ENCODE measurements at places on chromosomes 11 and 22. TPM values are rescaled to one million over a fixed set of nuclear protein-coding genes. Genes with fewer than 3 reads are reported as not detected.

- H3K4me3 ChIP-seq = no peak overlapping the region
- H3K27me3 ChIP-seq = no peaks in the 10 kb centered on the region
- H3K27ac ChIP-seq = no peak overlapping the region
- H3K4me1 ChIP-seq = no peaks in the 10 kb centered on the region
- no peaks in the 10 kb centered on the region for H3K36me3 ChIP-seq
Measured at GRCh38 chr22:22761606-22761962, 117.2 kb downstream of the GGTLC2 start.

GRCh38 chr11:72348250-72348649 is 86.1 kb downstream of the CLPB start:
- no peak overlapping the region for H3K4me3 ChIP-seq
- H3K36me3 ChIP-seq = no peaks in the 10 kb centered on the region
- DNase-seq = no peak
- H3K4me1 ChIP-seq = no peaks in the 10 kb centered on the region
- H3K27ac ChIP-seq = no peak overlapping the region

DNA sequence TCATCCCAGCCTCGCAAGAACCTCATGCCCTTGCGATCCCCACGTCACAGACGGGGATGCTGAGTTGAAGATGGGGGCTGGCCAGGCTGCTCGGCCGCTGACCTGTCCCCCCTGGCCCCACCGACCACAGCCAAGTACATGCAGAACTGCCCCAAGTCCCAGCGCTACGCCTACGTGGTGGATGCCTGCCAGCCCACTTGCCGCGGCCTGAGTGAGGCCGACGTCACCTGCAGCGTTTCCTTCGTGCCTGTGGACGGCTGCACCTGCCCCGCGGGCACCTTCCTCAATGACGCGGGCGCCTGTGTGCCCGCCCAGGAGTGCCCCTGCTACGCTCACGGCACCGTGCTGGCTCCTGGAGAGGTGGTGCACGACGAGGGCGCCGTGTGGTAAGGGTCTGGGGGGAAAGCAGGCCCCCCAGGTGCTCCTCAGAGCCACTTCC is 10.0 kb downstream of the MUC5B start:
- H3K36me3 ChIP-seq = no peaks in the 10 kb centered on the region
- peaks cover 51% of the 10 kb centered on the region for H3K27me3 ChIP-seq
- no peak overlapping the region for H3K4me3 ChIP-seq
- no peak for DNase-seq
- no peak overlapping the region for H3K27ac ChIP-seq
- H3K4me1 ChIP-seq = no peaks in the 10 kb centered on the region

GRCh38 chr22:42803389-42803788 is 53.7 kb downstream of the ARFGAP3 start:
- H3K4me1 ChIP-seq = peaks cover 14% of the 10 kb centered on the region
- H3K4me3 ChIP-seq = no peak overlapping the region
- no peaks in the 10 kb centered on the region for H3K36me3 ChIP-seq
- H3K27me3 ChIP-seq = no peaks in the 10 kb centered on the region
- peak overlapping the region; percentile 77 for H3K27ac ChIP-seq
- peak; percentile 48 for DNase-seq

DNA sequence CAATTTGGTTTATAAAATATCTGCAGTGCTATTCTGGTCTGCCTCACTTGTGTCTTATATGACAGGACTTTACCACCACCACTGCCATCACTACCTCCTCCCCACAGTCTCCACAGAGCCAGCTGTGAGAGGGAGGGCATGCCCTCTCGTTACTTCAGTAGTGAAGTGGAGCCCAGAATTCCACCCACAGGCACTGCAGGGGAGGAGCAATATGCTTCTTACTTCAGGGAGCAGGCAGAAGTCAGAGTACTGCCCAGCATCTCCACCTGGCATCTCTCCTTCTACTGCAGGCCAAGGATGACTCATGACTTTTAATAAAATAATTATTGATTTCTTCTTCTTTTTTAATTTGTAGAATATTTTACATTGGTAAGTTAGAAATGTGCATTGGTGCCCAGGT is 255.5 kb downstream of the DYNC2H1 start:
- H3K36me3 ChIP-seq = no peaks in the 10 kb centered on the region
- no peak overlapping the region for H3K4me3 ChIP-seq
- H3K27me3 ChIP-seq = no peaks in the 10 kb centered on the region

DNA sequence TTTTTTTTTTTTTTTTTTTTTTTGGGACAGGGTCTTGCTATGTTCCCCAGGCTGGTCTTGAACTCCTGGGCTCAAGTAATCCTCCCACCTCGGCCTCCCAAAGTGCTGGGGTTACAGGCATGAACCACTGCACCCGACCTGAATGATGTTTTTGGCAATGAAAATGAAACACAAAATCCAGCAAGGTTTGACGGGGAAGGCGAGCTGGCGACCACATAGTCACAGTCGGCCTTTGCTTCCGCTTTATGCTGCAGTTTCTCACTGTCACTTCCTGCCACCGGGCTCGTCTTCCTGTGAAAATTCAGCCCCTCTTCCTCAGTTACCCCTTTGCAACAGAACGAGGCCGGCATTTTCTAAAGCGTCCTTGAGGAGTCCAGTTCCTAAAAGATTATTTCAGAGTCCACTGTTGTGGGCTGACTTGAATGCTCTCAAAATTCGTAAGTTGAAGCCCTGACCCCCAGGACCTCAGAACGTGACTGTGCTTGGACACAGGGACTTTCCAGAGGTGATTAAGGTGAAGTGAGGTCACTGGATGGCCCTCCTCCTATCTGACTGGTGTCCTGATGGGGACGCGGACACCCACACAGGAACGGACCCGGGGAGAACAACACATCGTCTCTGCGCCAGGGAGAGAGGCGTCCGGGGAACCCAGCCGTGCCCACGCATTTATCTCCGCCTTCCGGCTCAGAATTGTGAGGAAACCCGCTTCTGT is 2.9 kb upstream of the BID start:
- H3K27me3 ChIP-seq = no peaks in the 10 kb centered on the region
- peaks cover 3% of the 10 kb centered on the region for H3K4me1 ChIP-seq
- peak overlapping the region; percentile 65 for H3K27ac ChIP-seq
- DNase-seq = no peak
- peak overlapping the region; percentile 27 for H3K4me3 ChIP-seq

DNA sequence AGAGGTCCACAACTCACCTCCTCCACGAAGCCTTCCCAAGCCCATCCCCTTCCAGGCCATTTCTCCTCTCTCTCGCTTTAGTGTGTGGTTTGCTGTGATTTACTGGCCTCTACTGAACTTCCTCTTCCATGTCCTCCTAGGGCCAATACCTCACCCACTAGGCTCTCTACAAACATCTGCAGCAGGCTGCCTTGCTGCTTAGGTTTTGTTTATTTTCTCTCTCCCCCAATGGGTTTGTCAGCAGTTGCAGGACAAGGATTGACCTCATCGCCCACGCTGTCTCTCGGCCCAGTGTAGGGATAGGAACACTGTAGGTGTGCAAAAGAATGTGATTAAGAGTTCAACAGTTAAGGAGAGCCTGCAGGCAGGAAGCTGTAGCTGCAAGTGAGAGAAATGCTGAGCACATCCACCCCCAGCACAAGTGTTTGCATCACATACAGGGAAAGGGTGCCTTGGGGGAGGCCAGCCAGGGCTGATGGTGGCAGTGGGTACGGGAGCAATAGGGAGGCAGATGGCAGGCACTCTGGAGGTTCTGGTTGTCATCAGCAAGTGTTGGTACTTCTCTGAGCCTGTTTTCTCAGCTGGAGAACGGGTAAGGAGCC is 1.4 kb downstream of the PC start:
- H3K27ac ChIP-seq = peak overlapping the region; percentile 77
- H3K27me3 ChIP-seq = no peaks in the 10 kb centered on the region
- DNase-seq = no peak

- no peak overlapping the region for H3K4me3 ChIP-seq
- H3K27me3 ChIP-seq = no peaks in the 10 kb centered on the region
- DNase-seq = no peak
- H3K4me1 ChIP-seq = no peaks in the 10 kb centered on the region
Measured at GRCh38 chr11:23233075-23233474, 372.8 kb upstream of the CCDC179 start.

The CARD18 gene
- not detected for total RNA-seq
